ENCODE measurements at places on chromosomes 1 and 21.

GRCh38 chr1:3673381-3674099 lies 21.2 kb downstream of the TP73 start:
- DNase-seq = no peak

DNA sequence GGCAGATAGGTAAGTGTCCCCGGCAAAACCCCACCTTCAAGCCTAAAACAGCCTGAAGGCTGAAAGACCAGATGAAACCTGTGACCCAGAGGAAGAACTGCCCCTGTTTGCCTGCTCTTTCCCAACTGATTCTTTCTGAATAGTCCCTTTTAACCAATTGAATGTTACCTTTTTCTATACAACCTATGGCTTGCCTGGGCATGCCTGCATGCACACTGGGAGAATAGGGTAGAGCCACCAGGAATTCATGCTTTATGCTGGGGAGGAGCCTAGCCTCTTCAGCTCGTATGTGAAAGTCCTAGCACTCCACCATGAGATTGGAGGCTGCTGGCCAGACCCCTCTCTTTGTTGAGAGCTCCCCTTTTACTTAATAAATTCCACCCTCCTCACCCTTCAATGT lies 340.0 kb downstream of the PTBP2 start:
- no peak for DNase-seq

DNA sequence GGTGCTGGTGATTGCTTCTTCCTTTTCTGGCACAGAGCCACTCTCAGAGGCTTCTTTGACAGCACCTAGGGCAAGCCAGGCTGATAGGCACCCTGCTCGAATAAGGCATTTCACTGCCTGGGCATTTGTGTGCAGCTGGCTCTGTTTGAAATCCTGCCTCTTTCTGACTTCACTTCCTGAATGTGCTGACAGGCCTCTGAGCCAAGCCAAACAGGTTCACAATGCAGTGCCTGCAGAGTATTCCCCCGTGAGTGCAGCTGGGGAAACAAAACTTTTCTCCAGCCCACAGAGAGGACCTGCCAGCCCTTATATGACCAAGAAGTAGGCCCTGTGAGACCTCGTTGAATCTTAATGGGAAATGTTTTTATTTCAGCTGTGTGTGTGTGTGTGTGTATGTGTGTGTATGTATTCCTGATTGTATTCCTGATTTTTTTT lies 10.4 kb downstream of the JUN start:
- peak; percentile 62 for DNase-seq

GRCh38 chr1:18387307-18387706 lies 93.4 kb upstream of the KLHDC7A start:
- no peak for DNase-seq

- DNase-seq = peak; percentile 95
Observed at GRCh38 chr1:154193821-154194220, 1.9 kb upstream of the TPM3 start.

DNA sequence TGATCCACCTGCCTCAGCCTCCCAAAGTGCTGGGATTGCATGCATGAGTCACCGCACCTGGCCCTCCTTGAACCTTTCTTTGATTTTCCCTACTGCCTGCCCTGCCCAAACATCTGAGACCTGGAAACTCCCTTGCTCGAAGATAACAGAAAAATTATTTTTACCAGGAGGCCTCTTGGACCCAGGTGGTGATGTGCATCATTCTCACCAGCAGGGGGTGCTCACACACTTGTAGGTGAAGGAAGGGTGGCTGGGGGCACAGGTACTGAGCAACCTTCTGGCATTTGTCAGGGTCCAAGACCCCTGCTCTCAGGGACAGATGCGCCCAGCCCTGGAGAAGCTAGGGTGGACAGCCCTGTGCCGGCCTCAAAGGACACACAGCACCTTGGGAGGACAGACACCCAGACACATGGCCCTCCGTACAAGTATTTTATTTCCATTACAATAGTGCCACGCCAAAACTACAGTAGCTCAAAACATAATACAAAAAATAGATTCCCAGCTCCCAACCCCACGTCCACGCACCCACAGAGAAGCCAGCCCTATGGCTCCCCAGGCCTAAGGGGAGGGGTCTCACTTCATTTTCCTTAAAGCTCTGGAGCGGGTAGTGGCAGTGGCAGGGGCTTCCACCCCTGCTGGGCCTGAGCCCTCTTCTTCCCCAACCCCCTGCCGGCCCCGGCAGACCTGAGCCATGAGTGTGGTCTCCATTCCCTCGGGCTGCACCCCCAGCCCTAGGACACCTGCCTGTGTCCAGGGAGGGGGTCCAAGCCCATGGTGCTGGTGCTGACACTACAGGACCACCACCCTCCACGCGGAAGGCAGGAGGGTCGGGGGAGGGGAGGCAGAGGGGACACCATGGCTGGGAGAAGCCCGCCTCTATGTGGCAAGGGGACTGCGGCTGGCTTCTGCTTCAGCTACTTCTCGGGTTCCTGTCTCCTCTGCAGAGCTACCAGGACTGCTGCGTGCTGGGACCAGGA lies 40.4 kb upstream of the EIF4G3 start:
- no peak for DNase-seq

DNA sequence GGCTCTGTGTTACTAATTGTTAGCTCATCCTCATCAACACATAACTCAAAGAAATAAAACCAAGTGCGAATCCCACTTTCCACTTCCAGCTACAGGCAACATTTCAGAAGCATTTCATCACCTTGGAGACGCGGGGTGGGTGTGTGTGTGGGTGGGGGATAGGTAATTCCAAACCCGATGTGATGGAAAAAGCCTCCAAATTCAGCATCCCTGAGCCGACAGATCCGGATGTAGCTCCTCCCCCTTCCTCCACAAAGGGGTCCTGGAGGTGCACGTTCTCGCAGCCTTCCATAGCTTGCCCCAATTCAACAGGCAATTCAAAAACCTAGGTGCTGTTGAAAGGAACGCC lies 486 bp downstream of the HSPA13 start:
- no peak for DNase-seq

- no peak for DNase-seq
Observed at GRCh38 chr1:29889776-29890175, 653.5 kb downstream of the PTPRU start.

Data from T47D (cell line).